ENCODE measurements at places on chromosomes 3 and 15.
A peak's percentile ranks its signal among the peaks of the same experiment; 100 is the strongest.

- DNase-seq, result no peak
Observed at GRCh38 chr15:31308185-31308639, 18.4 kb upstream of the KLF13 start.

GRCh38 chr3:128410669-128411573, 55.8 kb downstream of the DNAJB8 start:
- DNase-seq, result no peak

- DNase-seq, result no peak
Observed at GRCh38 chr3:89245612-89246011, 138.2 kb downstream of the EPHA3 start.

DNA sequence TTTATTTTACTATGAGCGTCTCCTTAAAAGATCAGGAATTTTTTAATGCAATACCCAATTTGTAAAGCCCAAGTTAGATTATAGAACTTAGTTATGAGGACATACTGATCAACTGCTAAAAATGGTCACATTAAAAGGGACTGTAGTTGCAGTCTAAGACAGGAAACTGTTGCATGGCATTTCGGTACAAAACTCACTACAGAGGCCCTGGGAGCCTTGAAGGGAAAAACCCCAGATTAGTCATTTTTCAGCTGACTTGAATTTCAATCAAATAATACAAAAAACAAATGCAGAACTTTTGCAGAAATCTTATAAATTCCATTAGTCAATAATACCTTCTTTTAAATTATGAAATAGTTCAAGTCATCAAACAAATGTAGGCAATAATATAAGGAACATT, 6.9 kb upstream of the PTX3 start:
- no peak for DNase-seq

DNA sequence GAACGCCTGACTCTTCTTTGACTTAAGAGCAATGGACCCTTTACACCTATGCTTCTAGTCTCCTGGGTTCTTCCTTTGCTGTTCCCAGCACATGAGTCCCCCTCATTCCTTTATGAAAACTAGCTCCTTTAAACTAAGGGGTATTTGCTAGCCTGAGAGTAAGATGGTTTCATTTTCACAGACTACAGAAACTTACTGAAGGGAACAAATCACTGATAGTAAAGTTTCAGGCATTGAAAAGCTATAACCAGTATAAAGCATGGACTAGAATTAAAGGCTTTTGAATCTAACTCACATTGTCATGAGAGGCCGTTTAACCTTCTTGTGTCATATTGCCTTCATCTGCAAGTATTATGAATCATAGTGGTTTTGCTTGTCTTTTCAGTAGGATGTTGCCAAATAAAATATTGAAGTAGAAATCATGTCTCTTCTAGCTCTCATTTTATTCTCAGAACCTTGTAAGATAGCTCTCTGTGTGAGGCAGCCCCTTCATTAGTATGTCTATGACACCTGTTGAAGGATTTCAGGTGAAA, 765.9 kb downstream of the NR2F2 start:
- DNase-seq, result no peak

DNA sequence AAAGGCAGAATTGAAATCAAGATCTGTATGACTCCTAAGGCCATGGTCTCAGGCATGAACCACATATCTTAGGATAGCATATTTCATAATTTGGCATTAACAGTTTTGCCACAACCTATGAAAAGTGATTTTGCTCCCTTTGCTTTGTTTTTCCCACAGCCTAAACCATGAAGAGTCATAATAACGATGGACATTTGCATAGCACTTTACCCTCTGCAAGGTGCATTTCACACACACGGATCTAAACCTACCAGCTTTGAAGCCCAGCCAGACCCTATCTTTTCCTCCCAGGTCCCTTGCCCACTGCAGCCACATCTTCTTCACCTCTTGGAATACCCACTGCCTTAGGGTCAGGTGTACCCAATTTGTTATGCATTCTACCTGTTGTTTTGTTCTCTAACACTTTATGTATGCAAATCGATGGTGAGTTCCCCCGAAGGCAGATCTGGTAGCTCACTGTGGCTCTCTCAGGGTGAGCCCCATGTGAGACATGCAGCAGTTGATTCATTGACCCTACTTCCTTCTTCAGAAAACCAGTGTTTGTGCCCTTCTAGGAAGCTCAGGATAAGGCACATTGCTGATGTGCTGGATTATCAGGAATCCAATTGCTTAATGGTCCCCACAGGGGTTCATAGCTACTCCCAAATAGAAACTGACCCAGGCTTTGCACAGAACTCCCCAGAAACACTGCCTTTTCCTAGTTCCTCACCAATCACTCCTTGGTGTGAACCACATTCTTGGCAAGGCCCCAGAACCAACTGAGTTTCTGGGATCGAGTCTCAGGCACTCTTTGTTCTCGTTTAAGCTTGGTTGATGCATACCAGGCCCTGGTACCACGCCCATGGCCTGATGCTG, 8.7 kb downstream of the ARHGAP31 start:
- no peak for DNase-seq

GRCh38 chr3:35784169-35784568, 144.8 kb downstream of the ARPP21 start:
- DNase-seq, result no peak

DNA sequence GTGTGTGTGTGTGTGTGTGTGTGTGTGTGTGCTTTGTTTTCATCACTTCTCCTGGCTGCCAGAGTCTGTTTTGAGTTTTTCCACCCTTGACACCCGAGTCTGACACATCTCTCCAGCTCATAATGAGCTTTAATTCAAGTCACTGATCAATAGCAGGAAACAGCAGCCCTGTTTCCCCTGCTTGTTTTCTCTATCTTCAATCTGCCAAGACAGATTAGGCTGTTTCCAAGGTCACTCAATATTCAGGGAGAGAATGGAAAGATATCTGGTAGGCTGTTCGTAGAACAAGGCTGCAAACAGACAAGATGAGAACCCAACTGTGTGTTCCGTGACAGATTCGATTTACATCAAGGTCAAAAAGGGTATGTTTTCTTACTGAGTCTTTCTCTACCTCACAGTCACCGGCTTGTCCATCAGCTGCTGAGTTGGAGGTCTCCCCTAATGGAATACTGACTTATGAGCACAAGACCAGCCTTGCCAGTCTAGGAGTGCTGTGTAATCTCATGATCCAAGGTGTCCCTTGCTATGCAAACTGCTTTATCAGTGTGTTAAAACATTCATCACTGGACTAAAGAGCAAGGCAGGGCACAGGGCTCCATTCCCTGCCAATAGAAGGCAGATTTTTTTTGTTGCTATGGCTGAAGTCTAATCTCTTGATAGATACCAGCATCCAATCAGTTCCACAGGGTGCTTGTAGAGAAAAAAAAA, 187.9 kb upstream of the LMCD1 start:
- DNase-seq, result no peak

DNA sequence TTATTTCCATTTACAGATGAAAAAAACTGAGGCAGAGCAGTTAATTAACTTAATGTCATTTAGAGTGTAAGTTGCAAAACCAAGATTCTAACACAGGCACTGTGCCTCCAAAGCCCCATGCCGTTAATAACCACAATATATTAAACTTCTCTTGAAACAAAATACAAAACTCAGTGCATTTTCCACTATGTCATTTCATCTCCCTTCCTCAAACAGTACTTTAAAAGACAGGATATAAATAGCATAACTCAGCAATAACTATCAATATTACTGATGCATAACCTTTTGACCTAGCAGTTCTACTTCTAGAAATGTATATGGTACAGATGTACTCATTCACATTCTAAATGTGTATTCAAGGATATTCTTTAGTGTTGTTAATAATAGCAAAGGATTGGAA, 5.1 kb upstream of the TASOR start:
- DNase-seq, result no peak

- DNase-seq, result no peak
Observed at GRCh38 chr3:153462545-153462944, 300.5 kb downstream of the RAP2B start.

GRCh38 chr3:113825090-113825489, 13.5 kb upstream of the GRAMD1C start:
- no peak for DNase-seq

DNA sequence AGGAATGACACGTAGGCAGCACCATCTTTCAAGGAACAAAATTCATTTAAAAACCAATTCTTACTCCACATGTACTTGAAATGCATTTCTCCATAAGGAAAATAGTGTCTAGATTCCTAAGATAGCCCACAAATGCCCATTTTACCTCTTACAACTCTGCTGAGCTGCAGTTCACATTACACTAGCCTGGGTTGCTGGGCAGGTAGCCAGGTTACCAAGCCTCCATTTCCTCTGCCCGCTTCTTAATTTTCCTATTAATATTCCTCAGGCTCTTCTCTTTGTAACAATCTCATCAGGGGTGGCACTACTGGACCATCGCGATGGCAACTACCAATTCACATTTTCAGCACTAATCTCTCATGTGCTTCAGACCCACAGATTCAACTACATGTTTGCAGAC, 10.8 kb downstream of the ATP13A3 start:
- no peak for DNase-seq

DNA sequence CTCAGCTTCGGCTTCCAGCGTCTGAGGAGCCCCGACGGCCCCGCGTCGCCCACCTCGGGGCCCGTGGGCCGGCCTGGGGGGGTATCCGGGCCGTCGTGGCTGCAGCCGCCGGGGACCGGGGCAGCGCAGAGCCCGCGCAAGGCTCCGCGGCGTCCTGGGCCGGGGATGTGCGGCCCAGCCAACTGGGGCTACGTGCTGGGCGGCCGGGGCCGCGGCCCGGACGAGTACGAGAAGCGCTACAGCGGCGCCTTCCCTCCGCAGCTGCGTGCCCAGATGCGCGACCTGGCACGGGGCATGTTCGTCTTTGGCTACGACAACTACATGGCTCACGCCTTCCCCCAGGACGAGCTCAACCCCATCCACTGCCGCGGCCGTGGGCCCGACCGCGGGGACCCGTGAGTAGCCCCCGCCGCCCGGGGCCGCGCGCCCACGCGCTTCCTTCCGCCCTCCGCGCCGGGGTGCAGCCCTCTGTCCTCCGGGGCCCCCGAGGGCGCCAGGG, 462 bp downstream of the EDEM1 start:
- peak; percentile 3 for DNase-seq

GRCh38 chr3:81689617-81690016, 71.8 kb downstream of the GBE1 start:
- DNase-seq, result no peak

DNA sequence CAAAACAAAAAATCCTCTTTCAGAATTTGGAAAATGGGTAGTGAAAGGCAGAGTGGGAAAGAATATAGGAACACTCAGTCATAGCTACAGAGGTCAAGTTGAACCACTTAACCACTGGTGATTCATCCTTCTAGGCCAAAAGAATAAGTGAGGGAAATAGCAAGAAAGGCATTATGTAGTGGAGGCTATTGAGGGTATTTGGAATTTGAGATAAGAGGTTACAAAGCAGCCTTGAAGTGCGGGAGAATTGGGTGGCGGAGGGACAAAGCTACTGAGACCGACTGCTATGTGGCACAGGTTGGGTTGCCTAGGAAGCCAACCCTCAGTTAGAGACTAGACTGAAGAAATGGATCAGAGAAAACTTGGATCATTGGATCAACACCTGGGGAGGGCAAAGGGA, 109.5 kb downstream of the SYNPR start:
- no peak for DNase-seq

DNA sequence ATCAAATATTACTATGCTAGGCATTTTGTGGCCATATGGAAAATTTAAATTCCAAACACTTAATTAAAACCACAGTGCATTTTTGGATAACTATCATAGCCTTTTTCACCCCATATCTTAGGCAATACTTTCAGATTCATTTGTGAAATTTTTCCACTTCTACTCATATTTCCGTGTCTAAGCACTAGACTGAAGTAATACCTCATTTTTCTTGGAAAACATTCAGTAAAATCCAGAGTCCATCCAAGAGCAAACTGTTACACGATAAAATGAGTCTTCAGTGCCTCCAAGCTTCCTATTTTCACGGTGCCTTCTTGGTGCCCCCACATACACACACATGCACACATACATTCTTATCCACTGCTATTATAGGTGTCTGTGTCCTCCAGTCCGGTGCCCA, 845.9 kb downstream of the TBL1XR1 start:
- no peak for DNase-seq

GRCh38 chr3:68485051-68485450, 447.3 kb downstream of the TAFA4 start:
- DNase-seq, result no peak

DNA sequence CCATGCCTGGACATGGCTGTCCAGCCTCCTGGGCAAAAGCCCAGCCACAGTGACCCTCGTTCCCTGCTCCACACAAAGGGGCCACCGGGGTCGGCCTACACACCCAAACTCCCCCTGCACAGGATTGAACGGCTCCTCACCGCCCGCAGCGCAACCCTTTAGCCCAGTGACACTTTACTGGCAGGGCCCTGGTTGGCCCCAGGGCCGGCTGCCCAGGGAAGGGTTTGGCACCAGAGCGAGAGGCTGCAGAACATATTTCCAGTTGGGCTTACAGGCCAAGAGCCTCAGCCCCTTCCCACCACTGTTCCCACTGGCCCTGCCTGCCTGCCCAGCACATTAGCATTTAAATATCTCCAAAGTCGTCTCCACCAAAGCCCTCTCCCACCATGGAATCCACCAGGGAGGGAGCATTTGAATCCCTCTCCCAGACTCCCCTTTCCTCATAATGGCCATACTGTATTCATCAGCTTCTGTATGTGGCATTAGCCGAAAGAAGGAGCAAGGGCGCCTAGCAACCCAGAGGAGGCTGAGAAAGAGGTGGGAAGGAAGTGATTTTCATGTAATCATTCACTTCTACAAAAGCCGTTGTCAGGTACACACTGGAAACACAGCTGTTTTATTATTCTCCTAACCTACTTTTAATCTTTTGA, 85.4 kb downstream of the SLC6A11 start:
- DNase-seq, result no peak

DNA sequence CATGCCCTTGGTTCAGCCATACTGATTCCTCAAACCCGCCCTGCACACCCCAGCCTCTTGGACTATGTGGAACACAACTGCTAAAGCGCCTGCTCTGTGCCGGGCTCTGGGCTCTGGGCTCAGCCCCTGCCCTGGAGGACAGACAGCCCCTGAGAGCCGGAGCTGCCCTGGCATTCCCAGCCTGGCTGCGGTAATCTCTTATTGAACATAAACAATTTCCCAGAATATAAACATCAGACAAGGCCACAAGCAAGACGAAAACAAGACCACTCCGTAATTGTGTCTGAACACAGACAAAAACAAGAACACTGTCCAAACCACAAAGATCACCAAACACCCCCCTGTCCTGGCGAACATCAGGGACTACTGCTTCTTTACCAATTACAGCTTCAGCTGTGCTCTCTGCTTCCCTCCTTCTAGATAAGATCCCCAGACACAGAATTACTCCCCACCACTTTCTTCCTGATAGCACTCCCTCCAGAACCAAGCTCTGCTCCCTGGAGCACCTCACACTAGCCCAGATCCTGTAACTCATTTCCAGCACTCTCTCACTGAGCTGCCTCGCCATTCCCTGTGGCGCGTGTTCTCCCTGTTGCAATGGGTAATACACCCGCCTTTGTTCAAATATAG, 57.1 kb upstream of the TLE3 start:
- no peak for DNase-seq

- no peak for DNase-seq
Observed at GRCh38 chr3:65876028-65876420, 162.7 kb downstream of the MAGI1 start.

- no peak for DNase-seq
Observed at GRCh38 chr3:160757233-160758106, 1.4 kb downstream of the PPM1L start.

GRCh38 chr15:56732886-56733135, 498 bp downstream of the ZNF280D start:
- DNase-seq, result no peak
